Activated naive CD4-positive, alpha-beta T cell (primary cell): ENCODE measurements at places on chromosomes 4 and X.

DNA sequence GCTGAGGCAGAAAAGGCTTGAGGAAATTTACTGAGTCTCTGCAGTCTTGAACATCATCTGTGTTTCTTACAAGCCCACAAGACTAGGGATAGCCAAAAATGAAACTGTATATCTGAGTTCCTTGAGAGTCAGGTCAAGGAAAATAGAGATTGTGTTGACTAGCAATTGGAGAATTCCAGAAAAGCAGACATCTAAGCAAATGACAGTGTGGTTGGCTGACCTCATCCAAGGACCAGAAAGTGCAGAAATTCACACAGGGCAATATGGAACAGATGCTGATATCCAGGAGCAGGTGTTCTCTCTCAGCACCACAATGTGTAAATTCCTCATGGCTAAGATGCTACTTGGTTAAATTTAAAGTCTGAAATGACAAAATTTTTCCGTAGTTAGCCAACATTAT lies 146.4 kb downstream of the VEGFC start:
- no peak for DNase-seq

GRCh38 chrX:113868711-113869110 lies 715.2 kb upstream of the HTR2C start:
- DNase-seq: no peak

DNA sequence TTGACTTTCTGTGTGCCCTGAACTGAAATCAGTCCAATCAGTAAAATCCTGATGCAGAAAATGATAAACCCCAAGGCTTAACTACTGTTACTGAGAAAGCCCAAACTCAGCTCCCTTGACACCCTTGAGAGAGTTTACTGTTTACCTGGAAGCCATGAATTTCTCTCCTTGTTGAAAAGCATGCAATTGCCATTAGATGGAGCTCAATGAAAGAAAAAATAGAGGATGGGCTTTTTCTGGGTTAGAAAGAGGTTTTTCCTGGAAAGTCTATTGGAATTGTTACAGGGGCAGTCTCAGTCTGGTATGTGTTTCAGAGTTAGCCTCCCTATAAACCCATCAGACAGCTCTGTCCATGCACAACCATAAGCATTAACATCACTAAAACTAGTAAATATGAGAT lies 66.4 kb upstream of the C4orf54 start:
- no peak for DNase-seq

GRCh38 chrX:41351923-41352322 lies 18.0 kb downstream of the DDX3X start:
- no peak for DNase-seq

DNA sequence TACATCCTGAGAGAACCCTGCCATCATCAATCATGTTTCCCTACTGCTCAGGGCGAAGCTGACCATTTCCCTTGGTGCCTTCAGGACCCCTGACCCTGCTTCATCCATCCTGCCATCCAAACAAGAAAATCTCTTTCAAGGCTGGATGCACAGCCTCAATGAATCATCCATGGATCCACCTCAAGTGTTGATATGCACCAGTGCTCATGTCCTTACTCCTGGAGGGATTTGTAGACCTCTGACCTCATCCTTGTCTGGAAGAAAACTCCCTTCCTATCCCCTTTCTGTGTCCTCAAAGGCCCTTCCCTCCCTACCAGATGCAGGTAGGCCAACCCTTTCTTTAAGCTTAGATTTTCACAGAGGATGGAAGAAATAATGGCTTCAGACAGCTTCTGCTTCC lies 24.6 kb downstream of the BEX3 start:
- no peak for DNase-seq

DNA sequence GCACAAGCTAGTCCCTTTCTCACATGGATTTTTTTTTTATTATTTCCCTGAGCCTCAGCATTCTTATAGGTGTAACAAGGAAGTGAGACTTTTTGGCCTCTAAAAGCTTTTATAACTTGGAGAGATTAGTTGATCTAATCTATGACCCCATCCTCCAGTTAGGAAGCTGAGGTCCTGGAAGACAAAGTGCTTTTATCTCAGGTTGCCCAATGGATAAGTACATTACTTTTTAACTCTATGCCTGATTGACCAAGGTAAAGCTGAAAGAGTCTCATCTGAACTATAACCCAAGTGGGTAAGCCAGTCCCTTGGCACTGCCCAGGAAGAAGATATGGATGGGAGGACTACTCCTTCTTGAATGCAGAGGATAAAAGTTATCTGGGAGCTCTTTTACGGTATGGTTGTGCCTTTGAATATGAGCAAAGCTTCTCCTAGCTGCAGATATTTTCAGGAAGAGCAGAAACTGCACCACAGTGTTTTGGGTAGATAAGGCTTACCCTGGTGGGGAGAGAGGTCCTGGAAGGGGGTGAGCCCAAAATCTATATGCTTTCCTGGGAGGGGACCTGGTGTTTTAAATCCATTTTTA lies 40.2 kb downstream of the VSIG4 start:
- no peak for DNase-seq

DNA sequence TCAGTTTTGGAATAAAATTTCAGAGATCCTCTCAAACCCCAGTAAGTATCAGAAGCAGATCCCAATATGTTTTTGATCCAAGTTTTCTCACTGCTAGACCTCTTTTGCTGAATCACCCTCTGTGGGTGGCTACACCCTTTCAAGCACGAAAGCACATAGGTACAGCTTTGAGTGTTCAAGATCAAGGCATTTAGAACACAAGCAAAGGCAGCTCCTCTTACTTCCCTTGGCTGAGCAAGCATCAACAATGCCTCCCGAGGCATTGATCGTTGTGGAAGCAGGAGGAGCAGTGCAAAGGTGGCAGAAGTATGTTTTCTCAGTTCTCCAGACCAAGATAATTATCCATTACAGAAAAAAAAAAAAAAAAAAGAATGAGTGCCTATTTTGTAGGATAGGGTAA lies 72.0 kb upstream of the TSPAN7 start:
- no peak for DNase-seq

GRCh38 chr4:122577808-122578781 lies 42.8 kb downstream of the IL21 start:
- peak; percentile 39 for DNase-seq

GRCh38 chrX:12843668-12844279 lies 23.1 kb upstream of the TLR7 start:
- no peak for DNase-seq

DNA sequence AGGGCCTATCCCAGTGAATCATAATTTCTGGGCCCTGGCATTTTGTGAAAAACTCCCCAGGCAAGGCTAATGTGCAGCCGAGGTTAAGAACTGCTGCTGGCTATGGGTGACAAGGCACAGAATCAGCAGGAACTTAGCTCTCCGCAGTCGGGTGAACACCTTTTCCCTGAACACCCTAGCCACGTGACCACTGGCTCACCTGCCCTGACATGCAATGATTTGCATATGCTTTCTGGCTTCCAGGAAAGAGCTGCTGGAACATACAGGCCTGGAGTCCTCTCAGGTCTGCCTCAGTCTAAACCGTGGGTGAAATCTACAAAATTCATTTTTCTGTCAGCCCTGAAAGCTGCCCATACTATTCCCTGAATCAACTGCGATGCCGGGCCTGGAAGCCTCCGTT lies 56.6 kb downstream of the ZNF827 start:
- no peak for DNase-seq

- DNase-seq: no peak
Observed at GRCh38 chrX:86148594-86148993, 343 bp downstream of the DACH2 start.

- no peak for DNase-seq
Observed at GRCh38 chr4:162509333-162509732, 345.5 kb upstream of the FSTL5 start.

DNA sequence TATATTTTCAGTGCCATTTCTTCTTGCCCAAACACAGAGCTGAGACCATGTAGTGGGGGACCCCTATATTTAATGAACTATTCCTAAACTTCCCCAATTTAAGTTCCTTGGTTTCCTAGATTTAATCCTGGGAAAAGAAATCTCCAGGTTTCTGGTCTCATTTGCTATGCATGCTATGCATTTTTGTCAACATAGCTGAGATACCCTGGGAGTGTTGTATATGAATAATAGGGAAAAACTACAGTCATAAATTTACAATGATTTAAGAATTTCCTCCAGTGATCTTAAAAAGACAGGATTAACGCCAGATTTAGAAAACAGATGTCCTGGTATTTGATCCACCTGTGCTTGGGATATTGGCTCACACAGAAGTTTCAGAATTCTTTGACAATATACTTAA lies 136.8 kb upstream of the RAPGEF2 start:
- DNase-seq: no peak

GRCh38 chr4:23878912-23879732 lies 10.7 kb downstream of the PPARGC1A start:
- DNase-seq: no peak

GRCh38 chr4:154013576-154013975 lies 224.7 kb upstream of the SFRP2 start:
- no peak for DNase-seq

GRCh38 chrX:45515262-45516215 lies 314.9 kb upstream of the DIPK2B start:
- no peak for DNase-seq
